ENCODE measurements at places on chromosomes 11 and 22.

GRCh38 chr11:73856031-73856567 lies 20.5 kb downstream of the COA4 start:
- ATAC-seq = no peak

GRCh38 chr11:47166368-47166767 lies 10.3 kb downstream of the ARFGAP2 start:
- ATAC-seq = no peak

- no peak for ATAC-seq
These were observed 6.1 kb downstream of the GNB1L start for GRCh38 chr22:19848298-19849224.

- ATAC-seq = no peak
These were observed 80.0 kb upstream of the PPARA start for GRCh38 chr22:46070215-46070802.

GRCh38 chr11:575313-575995 lies 816 bp upstream of the PHRF1 start:
- peak; percentile 69 for ATAC-seq

DNA sequence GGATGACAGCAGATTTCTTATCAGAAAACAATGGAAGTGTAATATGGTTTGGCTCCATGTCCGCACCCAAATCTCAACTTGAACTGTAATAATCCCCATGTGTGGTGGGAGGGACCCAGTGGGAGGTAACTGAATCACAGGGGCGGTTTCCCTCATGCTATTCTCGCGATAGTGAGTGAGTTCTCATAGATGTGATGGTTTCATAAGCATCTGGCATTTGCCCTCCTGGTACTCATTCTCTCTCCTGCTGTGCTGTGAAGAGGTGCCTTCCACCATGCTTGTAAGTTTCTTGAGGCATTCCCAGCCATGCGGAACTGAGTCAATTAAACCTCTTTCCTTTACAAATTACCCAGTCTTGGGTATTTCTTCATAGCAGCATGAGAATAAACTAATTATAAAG lies 81.0 kb upstream of the SCUBE2 start:
- ATAC-seq = peak; percentile 51

- ATAC-seq = no peak
These were observed 13.0 kb upstream of the BCL9L start for GRCh38 chr11:118938491-118939403.

DNA sequence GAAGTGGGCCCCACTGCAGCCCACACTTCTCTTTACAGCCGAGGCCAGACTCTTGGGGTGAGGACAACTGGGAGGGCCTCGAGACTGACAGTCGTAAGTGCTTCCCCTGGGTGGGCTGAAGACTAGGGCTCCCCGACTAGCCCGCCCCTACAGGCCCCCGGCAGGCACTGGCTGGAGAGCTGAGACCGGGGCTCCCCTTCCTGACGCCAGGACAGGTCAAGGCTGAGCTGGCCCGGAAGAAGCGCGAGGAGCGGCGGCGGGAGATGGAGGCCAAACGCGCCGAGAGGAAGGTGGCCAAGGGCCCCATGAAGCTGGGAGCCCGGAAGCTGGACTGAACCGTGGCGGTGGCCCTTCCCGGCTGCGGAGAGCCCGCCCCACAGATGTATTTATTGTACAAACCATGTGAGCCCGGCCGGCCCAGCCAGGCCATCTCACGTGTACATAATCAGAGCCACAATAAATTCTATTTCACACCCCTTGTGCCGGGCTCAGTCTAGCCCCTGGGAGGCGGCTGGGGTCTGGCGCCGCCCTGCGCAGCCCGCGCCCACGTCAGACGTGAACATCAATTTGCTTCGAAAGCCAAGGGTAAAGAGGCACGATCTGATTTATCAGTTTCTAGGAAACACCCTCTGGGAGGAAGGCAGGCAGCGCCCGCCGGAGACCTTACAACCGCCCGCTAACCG lies 13.5 kb downstream of the SCYL1 start:
- ATAC-seq = no peak

DNA sequence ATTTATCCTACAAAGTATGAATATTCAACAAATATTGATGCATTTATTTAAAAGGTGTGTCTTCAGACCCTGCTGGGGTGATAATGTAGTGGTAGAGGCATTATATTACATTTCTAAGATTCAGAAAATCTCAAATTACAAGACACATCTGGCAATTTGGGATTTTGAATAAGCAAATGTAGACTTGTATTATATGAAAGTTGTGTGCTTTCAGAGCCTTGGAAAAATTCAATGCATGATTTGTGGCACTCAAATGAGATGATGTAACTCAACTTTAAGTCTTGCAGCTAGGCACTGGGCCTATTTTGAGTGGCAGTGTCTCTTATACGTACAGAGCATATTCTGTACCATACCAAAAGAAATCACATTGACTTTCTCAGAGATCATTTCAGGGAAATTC lies 214.4 kb downstream of the ETS1 start:
- no peak for ATAC-seq

DNA sequence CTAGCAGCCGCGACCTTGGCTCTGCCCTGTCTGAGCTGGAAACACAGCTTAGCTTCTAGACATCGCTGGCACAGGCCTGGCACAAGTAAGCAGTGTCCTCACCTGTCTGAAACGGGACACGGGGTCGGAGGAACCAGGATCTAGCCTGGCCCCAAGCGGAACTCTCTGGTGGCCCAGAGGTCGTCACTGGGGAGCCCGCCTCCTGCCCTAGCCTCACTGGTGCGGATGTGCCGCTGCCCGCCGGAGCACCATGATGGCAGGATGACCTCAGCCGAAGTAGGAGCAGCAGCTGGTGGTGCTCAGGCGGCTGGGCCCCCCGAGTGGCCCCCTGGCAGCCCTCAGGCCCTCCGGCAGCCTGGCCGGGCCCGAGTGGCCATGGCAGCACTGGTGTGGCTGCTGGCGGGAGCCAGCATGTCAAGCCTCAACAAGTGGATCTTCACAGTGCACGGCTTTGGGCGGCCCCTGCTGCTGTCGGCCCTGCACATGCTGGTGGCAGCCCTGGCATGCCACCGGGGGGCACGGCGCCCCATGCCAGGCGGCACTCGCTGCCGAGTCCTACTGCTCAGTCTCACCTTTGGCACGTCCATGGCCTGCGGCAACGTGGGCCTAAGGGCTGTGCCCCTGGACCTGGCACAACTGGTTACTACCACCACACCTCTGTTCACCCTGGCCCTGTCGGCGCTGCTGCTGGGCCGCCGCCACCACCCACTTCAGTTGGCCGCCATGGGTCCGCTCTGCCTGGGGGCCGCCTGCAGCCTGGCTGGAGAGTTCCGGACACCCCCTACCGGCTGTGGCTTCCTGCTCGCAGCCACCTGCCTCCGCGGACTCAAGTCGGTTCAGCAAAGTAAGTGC lies 871 bp downstream of the SLC35E4 start:
- no peak for ATAC-seq

- no peak for ATAC-seq
These were observed 55.1 kb downstream of the C11orf58 start for GRCh38 chr11:16793511-16793910.

- ATAC-seq = peak; percentile 94
These were observed 104.7 kb downstream of the KIAA1671 start for GRCh38 chr22:25057013-25057881.

DNA sequence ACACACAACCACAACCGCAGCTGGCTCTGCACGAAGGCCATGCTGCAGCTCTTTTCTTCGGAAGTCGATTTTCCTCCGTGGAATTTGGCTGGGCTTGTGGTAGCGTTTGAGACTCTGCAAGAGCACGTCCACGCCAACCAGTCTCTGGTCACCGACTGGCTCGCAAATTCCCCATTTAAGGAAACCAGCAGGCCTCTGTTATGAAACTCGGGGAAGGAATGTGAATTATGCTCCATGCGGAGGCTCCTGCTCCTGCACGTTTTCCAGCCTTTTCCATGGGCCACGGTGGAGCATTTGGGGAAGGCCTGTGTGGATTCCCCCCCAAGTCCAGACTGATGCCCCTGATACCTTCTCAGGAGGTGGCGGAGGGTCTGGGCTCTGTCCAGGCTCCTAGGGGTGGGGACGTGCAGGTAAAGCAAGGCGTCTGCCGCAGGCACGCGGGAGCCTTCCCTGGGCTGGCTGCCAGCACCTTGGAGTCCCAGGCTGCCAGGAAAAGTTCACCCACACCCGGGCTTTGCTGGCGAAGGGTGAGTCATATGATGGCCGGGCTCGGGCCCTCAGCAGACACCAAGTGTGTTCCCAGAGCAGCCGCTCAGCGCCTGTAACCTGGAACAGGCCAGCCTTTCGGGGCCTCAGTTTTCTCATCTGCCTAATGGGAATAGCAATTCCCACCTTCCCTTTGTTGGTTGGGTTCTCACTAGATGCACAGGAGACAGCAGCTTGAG lies 41.9 kb downstream of the LRP5 start:
- ATAC-seq = peak; percentile 80

DNA sequence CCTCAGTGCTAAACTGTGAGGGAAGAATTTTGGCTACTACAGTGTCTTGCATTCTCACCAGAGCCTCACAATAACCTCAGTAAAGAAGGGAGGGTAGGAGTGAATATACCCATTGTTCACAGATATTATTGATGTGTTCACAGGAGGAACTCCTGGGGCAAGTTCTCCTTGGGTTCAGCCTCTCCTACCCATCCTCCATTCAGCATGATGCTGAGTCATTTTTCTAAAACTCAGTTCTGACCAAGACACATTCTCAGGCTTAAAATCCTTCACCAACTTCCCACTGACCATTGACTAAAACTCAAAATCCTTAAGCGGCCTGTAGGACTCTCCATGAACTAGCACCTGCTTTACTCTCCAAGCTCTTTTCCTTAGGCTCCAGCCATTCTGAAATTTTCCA lies 48.7 kb downstream of the SYTL2 start:
- ATAC-seq = no peak

GRCh38 chr11:36345535-36346141 lies 49.5 kb downstream of the PRR5L start:
- ATAC-seq = no peak

DNA sequence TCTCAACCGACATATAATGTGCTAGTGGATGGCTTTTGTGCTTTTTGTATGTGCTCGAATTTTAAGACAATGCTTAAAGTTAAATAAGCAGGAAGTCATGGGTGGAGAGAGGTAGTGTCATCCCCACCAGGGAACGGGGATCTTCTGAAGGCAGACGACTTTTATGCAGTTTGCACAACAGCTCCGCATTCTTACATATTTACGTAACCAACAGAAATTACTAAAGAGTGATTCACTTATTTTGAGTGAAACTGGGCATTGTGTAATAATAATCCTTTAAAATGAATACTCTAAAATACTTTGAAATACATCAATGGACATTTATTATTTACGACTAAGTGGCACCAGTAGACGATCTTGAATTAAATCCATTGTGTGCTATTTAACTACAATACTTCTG lies 305.1 kb downstream of the CNTN5 start:
- ATAC-seq = no peak

DNA sequence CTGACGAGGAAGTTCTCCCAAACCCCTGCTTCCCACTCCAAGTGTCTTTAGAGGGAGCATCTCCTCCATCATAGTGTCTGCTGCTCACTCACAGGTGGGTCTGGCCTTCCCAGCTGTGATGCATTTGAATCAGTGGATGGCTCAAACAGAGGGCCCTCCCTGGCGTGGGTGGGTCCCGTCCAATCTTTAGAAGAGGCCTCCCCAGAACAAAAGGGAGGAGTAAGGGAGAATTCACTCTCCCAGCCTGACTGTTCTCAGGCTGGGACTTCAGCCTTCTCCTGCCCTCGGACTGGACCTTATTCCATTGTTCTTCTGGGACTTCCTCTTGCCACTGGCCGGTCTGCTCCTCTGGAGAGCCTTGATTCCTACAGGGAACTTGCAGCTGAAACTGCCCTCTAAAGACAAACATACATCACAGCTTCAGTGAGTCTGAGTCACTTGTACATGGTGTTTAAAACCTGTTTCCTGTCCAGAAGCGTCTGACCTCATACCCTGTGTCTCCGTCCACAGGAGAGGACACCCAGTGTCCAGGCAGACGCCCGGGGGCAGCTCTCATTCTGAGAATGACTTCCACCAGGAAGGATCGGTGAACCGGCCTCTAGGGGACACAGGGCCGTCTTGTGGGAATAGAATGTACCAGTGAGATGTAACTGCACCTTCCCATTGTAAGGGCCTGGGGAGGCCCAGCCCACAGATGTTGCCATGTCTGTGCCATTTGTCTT lies 234.7 kb downstream of the BRD1 start:
- no peak for ATAC-seq

GRCh38 chr22:32123657-32124056 lies 35.4 kb downstream of the C22orf42 start:
- ATAC-seq = no peak

- ATAC-seq = no peak
These were observed 123.1 kb downstream of the NCAM1 start for GRCh38 chr11:113084297-113084696.

DNA sequence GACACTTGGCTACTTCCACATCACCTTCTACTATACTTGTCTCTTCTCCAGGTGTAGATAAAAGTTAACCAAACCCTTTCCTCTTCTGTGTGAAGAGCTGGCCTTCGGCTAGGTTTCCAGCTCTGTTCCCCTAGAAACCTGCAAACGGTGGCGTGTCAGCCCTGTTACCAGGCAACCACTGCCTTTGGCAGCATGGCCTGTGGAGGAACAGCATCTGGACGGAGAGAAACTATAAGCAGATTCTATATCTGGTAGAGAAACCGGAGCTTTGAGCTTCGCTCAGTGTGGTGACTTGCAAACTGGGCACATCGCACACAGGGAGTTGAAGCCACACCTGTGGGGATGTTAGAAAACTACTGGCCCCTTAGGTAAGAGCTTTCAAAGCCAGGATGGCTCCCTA lies 35.9 kb downstream of the ARAP1 start:
- no peak for ATAC-seq

DNA sequence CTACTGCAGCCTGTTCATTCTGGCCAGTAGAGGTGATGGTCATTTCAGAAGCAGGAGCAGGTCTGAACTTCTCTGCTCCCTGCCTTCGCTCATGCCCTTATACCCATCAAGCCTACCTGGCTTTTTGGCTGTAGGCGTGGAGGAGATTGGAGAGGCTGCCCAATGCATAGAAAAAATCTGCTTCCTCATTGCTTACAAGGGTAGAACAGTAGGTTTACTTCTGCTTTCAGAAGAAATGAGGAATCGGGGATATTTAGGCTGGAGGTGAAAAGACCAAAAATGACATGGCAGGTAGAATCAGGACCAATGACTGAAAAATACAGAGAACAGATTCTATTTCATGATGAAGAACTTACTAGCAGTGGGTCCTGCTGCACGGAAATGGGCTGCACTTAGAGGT lies 72.9 kb upstream of the YWHAH start:
- no peak for ATAC-seq

GRCh38 chr11:116837231-116838091 lies at the start of gene APOA1:
Gene APOA1, minus strand, starts transcription at chr11:116837622. Its CDS starts 235 bp downstream, at chr11:116837387.
- ATAC-seq = peak; percentile 6

GRCh38 chr11:117913736-117914397 lies 15.3 kb downstream of the TMPRSS13 start:
- ATAC-seq = peak; percentile 35

All from motor neuron (in vitro differentiated cells).